ENCODE measurements at places on chromosomes 5 and 9. TPM values are rescaled to one million over a fixed set of nuclear protein-coding genes. Genes with fewer than 3 reads are reported as not detected.

GRCh38 chr5:153742060-153742459 is 251.6 kb downstream of the GRIA1 start:
- no peak for DNase-seq

- no peak for DNase-seq
Observed at GRCh38 chr9:20570756-20571155, 51.5 kb downstream of the MLLT3 start.

Gene LHX2
- 0.49 TPM for total RNA-seq

- no peak for DNase-seq
Observed at GRCh38 chr5:143023411-143024096, 253.4 kb downstream of the ARHGAP26 start.

DNA sequence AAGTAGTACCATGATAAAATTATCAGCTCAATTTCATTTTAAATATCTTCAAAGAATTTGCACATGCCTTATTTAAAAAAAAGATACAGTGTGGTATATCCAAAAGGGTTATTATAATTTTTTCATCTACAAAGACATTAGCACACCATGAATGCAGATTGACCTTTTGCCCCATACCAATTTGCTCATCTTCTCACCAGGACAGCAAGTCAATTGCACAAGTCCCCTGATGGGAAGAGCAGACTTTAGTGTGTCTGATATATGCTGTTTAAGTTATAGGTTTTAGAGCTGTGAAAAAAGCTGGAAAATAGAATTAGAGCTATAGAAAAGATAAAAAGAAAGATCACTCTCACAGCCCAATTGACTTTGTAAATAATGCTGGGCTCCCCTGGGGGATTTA is 325.8 kb upstream of the CDH6 start:
- no peak for DNase-seq

- no peak for DNase-seq
Observed at GRCh38 chr5:132799392-132799791, 13.7 kb upstream of the SOWAHA start.

Gene CARTPT
- not detected for total RNA-seq

GRCh38 chr9:13448482-13448881 is 169.0 kb upstream of the MPDZ start:
- DNase-seq, result no peak

Gene SLC36A2
- not detected for total RNA-seq

Gene FGD3
- 167 TPM for total RNA-seq

- DNase-seq, result no peak
Observed at GRCh38 chr9:13111778-13112177, 167.7 kb downstream of the MPDZ start.

Gene COL27A1
- 0.27 TPM for total RNA-seq

- DNase-seq, result no peak
Observed at GRCh38 chr5:122262103-122262502, 49.9 kb upstream of the SNCAIP start.

- no peak for DNase-seq
Observed at GRCh38 chr5:95102687-95103086, 182.2 kb downstream of the MCTP1 start.

Gene LCN9
- total RNA-seq, result not detected

Gene ARL14EPL
- total RNA-seq, result not detected

DNA sequence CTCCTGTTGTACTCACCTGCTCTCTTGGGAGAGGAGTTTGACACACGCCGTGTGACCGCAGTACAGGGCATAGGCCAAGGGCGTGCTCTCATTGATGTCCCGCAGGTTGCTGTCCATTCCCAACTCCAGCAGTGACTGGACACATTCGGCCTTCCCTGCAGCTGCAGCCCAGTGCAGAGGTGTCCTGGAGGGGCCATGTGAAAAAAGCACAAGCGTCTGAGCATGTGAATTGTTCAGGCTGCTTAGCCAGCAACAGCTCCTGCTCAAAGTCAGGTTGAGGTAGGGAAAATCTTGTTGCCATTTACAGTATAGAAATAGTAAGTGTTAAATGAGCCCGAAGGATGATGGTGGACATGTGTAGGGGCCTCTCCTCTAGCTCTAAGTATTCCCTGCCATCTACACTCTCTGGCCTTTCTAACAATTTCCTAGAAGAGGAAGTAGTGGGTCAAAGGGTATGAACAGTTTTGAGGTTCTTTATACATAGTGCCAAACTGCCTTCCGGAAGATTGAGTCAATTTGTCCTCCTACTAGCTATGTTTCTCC is 116.5 kb downstream of the ANKRD55 start:
- DNase-seq, result no peak

Gene ORM2
- not detected for total RNA-seq

GRCh38 chr9:128384801-128385495 is 13.8 kb downstream of the URM1 start:
- DNase-seq, result no peak

- no peak for DNase-seq
Observed at GRCh38 chr5:8528106-8528505, 659.2 kb downstream of the MTRR start.

Gene ANKRD31
- total RNA-seq, result 0.10 TPM

GRCh38 chr5:180364306-180364856 is 11.2 kb upstream of the GFPT2 start:
- no peak for DNase-seq

DNA sequence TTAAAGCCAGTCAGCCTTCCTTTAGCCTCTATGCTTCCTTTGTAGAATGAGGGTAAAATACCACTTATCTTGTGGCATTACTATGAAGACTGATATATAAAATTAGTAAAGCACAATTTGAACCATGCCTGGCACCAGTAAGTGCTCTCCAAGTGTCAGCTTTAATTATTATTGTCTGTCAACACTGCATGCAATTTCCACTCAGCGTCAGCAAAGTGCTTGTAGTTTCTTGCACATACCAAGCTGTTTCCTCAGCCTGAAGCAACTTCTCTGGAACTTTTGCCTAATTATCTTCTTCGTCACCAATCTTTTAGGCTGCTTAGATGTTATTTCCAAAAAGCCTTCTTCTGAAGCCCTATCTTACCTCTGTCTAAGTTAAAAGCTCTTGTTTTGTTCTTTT is 177.3 kb downstream of the CDC42SE2 start:
- no peak for DNase-seq

GRCh38 chr9:125650271-125650737 is 56.7 kb downstream of the MAPKAP1 start:
- peak; percentile 84 for DNase-seq

- DNase-seq, result no peak
Observed at GRCh38 chr9:24961762-24962161, 416.1 kb upstream of the IZUMO3 start.

Gene MYO10
- not detected for total RNA-seq

GRCh38 chr9:37426846-37427245 is 4.3 kb downstream of the GRHPR start:
- no peak for DNase-seq

Gene C8G
- 2.8 TPM for total RNA-seq

Gene CA9
- not detected for total RNA-seq

DNA sequence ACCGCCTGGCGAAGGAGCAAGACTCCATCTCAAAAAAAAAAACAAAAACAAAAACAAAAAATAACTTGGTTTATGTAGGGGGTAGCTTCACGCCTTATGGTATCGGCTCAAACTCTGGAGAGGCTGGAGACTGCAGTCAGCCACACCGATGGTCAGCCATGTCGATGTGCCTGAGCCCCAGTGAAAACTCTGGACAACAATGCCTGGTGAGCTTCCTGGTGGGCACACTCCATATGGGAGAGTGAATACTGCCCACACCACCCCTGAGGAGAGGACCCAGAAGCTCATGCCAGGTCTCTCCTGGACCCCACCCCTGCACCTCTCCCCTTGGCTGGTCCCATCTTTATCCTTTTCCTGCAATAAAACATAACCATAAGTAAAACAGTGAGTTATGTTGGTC is 19.6 kb downstream of the IPPK start:
- DNase-seq, result no peak

Gene PPP1R26
- 7.8 TPM for total RNA-seq

- no peak for DNase-seq
Observed at GRCh38 chr9:103755986-103756385, 338.1 kb upstream of the SMC2 start.

DNA sequence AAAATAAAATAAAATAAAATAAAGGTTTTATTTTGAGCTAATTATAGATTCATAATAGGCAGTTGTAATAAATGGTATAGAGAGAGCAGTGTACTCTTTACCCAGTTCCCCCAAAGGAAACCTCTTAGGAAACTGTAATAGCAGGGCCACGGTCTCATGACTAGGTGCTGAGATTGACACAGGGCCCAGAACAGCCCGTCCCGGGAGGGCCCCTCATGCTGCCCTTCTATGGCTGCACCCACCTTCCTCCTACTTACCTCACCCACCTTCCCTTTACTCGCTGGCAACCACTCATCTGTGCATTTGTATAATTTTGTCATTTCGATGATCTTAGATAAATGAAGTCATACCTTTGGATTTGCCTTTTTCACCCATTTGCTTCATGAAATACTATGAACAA is 16.1 kb downstream of the CACNA1B start:
- DNase-seq, result no peak

DNA sequence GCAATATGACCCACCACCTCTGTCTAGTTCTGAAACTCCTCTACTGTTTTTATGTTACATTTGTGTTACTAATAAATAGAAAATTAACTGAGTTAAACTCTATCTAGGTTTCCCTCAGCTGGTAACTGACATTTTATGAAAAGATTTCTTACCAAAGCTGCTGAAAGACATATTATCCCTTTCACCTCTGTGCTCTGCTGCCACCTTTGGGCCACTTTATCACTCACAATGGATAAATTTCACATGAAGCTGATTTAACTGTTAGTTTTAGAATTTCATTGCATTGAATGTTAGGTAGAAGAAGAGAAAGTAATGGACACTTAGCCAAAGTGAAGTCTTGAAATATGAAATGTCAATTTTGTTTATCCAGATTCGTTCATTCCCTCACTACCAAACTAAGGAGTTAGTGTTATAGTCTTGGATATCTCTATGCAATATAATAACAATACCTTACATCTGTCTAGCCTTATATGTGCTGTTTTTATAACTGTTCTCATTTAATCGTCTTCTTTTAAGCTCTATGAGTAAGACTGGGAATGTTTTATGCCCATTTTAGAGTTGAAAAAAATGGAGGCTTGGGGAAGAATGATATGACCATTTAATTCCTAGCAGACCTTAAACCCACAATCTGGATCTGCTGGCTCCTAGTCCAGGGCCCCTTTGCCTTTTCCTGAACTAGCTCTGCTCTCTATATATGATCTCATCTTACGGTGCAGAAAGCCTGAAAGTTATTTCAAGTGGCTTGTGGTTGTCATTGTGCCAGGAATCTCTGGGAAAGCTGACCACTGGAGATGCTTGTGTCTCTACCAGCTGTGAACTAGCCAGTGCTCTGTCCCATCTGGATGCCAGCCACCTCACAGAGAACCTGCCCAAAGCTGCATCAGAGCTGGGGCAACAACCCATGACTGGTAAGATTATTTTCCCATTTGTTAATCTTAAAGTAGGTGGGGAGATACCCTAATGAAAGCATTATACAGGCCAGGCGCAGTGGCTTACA is 97.1 kb downstream of the GOLPH3 start:
- DNase-seq, result peak; percentile 25

- no peak for DNase-seq
Observed at GRCh38 chr9:85038061-85038460, 368.5 kb downstream of the NTRK2 start.

DNA sequence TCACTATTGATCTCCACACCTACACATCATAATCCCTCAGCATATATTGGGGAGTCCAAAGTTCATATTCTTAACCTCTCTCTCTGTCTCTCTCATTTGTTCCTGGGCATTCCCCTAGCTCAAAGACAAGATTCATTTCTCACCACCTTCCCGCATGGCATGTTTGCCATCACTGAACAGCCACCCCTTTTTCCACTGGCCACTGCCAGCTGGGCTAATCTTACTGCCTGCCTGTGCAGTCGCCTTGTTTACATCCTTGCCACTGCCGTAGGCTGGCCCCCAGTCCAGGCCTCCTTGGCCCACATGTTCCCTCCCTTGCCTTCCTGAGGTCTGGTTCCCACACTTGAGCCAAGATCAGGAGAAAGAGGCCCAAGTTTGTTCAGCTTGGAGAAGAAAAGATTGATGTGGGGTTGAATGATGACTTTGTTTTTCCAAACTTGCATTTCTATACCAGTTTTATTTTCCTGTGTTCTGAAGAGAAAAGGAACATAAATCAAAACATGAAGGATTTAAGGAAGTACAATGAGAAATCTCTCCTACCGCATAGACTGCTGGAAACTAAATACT is 80.2 kb downstream of the PLAC8L1 start:
- DNase-seq, result no peak

Gene F12
- not detected for total RNA-seq

Gene CAVIN4
- total RNA-seq, result 0.17 TPM

DNA sequence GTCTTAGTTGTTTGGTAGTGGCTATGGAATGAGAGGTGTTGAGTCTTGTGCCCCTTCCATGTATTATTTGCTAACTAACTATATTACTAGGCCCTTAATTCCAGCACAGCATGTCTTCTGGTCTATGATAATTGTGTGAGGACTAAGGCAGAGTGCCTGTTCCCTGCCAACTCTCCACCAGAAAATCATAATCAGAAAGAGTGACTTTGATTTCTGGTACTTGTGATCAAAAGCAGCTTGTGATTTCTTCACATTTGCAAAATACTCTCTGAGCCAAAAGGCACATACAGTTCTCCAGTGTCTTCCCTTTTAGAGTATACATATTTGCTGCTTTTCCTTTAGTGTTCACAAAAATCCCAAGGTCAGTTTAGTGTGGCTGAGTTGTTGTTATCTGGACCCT is 229.9 kb downstream of the GNA14 start:
- DNase-seq, result no peak

DNA sequence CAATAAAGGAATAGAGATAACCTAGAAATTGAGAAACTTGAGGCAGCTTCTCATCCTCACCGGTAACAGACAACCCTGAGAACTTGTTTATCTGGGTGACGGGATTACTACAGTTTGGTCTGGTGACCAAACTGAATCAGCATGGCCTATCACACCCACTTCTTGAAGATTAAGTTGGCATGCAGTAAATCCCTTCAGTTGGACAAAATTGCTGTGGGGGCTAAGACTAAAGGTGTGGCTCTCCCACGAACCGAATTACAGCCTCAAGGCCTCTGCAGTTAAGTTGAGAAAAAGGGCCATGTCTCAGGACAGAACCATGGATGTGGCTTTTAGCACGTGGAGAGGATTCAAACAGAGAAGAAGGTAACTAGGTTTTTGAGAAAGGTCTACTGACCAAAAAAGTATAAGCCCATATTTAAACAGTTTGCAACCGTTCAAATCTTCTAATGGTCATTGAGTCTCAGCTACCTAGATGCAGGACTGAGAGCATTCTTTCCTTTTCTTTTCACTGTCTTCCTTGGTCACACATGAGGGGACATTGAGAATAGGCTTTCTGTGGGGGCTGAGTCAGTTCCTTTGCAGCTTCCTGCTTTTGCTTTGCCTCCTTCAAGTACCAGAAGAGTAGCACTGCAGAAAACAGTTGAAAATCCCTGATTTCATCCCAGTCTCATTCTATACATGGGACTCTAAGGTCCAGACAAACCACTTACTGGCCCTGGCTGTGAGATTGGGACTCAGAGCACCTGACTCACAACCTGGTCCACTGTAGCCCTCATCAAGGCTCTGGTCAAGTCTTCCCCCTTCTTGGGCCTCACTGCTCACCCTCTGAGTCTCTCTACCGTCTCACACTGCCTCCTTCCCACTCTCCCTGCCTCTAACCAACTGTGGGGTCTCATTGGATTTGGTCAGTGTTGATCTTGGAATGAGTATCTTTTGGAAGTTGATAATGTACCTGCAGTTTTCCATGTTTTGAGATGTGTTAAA is 30.9 kb downstream of the PDE6A start:
- no peak for DNase-seq

Data from B cell (primary cell).